ENCODE measurements at places on chromosomes 7 and 10.

- DNase-seq, result no peak
These were observed 270.3 kb downstream of the ELFN1 start for GRCh38 chr7:1940402-1940786.

DNA sequence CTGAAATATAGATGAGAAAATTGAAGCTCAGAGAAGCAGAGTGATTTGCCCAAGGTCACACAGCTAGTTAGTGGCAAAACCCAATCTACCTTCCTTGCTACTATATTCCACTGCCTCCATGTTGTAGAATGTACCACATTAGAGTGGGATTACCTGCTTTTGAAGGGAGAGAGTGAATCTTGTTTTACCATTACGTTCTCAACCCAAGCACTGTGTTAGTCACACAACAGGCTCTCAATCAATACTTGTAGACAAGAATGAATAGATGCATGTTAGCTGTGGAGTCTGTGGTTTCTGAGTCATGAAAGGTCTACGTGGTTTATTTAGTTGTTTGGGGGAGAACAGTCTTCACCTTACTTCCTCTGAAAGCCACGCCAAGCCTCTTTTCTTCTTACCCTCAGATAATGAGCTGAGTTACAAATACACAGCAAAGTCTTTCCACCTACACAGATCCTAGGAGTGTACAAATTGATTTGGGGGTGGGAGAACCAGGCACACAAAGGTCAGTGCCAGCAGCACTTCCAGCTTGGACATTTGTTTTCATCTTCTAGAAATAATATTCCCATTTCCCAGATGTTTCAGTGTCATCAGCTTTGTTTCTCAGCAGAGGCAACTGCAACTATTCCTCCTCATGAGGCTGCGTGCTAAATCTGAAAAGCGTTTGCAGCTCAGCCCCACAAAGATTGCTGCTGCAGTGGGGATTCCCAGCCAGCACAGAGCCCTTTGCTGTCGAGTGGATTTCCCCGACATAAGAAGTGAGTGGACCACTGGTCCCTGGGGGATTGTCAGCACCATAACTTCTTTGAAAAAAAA lies 71.5 kb upstream of the ADO start:
- DNase-seq, result no peak

GRCh38 chr10:71860243-71861029 lies 9.4 kb upstream of the PSAP start:
- DNase-seq, result peak; percentile 93

- DNase-seq, result no peak
These were observed 81.4 kb downstream of the NRBF2 start for GRCh38 chr10:63214571-63214970.

DNA sequence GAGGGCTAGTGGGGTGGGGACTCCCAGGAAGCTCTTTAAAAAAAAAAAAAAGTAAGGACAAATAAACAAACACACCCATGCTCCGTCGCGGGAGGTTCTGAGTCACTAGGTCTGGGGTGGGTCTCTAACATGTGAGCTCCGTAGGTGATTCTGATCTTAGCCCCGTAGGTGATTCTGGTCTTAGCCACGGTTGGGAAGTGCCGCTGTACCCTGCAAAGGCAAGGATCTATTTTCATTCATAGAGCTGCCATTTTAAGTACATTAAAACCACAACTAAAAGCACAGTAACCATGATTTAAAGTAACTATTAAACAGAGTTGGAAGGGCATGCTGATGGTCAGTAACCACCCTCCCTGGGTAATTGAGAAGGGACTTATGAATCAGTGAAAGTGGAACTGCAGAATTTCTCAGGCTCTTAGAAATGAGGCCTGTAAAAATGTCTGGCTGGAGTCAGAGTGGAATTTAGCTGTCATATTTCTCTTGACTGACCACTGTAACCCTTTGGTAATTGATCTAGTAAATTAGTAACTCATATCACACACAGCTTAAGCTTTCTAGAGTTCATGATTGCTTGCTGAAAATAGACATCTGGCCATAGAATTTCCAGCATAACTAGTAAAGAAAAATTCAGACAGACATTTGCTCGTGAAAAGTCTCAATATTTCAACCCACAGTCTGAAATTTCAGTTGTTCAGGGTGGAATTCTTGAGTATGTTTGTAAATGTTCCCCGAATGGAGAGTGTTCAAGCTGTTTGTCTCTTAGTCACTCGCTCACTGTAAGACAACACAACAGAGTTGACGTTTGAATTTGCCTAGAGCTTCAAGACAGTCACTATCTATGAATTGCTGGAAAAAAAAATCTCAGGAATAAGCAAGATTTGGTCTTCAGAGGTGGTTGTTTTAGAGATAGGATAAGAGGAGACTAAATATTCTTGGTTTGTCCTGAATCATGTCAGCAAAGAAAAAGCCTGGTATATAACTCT lies 34.2 kb upstream of the TCF7L2 start:
- DNase-seq, result peak; percentile 55

DNA sequence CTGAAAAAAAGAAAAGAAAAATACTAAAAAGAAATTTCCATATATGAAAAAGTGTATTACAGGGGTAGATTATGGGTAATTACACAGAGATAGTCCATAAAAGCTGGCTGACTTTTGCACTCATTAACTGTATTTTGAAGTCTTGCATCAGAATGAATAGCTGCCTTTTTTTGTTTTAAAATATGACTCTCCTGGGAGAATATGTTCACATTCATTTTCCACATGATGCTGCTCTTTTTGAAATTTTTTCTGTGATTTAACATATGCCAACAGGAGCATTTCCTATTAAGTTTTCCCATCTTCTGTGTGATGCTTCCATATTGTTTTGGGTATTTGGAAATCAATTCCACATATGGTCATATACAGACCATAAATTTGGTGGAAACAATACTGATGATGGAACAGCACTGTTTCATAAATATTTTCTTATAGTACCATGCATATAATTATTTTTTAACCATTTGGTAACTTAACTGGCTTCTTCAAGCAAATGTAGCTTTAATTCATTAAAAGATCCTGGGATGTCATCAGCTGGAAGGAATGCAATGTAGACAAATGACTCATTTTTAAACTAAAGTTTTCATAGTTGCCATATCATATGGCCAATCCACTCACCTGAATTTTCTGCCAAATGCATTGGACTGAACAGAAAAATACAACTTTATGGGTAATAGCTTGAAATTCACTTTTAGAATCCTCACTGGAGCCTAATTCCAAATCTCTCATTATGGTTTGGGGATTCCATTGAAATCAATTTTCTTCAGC lies 313.9 kb upstream of the GLI3 start:
- DNase-seq, result no peak

DNA sequence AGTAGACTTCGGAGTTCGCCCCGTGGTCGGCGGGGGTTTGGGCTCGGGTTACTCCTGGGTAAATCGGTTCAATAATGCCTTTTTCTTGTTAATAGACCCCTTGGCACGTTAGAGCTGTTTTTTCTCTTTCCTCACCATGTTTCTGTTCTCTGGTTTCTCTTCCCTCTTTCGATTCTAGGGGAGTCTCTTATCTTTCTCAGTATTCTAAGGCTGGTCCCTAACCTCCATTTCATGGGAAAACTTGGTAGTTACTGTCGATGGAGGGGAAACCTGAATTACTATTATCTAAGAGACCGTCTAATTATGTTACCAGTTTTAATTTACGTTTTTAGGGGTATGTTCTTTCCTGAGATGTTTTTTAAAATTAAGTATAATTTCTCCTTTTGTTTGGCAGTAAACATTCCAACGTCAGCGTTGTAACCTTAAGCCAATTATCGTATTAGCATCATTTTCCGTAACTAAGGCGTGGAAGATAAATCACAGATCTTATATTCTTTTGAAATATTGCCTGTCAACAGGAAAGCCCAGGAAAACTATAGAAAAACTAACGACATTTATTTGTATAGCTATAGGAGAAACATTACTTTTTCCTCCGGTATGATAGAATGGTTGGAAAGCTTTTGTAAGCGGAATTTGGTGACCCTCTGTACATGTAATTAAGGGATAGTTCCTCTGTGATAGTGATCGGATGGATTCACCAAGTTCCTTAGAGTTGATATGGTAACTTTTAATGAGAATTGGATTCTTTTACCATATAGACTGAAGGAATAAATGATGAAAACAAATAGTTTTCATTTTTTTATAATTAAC lies 847 bp downstream of the BTAF1 start:
- no peak for DNase-seq

- DNase-seq, result no peak
These were observed 18.0 kb upstream of the MRLN start for GRCh38 chr10:59771162-59771807.

- no peak for DNase-seq
These were observed 131.1 kb downstream of the PDE1C start for GRCh38 chr7:31939076-31939475.

- DNase-seq, result no peak
These were observed 155.9 kb upstream of the EGR2 start for GRCh38 chr10:62972103-62972502.

DNA sequence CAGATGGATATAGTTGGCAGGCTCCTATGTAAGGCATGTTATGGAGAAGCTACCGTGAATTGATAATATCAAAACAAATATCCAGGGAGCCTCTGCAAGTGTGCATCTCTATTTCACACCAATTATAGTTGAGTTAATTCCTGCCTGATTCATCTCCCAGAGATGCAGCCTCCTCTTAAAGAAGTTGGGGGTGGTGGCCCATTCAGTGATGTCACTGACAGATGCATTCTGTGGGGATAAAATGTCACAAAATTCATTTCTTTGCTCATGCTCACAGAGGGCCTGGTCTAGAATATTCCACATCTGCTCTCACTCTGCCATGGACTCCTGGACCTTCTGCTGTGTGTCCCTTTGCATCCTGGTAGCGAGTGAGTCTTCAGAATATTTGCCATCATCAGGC lies 189.1 kb upstream of the PRSS1 start:
- no peak for DNase-seq

DNA sequence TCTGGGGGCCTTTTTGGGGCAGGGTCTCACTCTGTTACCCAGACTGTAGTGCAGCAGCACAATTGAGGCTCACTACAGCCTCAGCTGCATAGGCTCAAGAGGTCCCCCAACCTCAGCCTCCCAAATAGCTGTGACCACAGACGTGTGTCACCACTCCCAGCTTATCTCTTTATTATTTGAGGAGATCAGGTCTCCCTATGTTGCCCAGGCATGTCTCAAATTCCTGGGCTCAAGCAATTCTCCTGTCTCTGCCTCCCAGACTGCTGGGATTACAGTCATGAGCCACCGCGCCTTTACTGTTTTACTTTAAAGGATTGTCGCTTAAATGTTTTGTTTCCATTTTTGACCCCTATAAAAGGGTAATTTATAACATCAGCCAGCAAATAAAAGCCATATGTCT lies 502.6 kb upstream of the AUTS2 start:
- no peak for DNase-seq

GRCh38 chr7:5222841-5223411 lies 32.9 kb downstream of the WIPI2 start:
- DNase-seq, result peak; percentile 82

DNA sequence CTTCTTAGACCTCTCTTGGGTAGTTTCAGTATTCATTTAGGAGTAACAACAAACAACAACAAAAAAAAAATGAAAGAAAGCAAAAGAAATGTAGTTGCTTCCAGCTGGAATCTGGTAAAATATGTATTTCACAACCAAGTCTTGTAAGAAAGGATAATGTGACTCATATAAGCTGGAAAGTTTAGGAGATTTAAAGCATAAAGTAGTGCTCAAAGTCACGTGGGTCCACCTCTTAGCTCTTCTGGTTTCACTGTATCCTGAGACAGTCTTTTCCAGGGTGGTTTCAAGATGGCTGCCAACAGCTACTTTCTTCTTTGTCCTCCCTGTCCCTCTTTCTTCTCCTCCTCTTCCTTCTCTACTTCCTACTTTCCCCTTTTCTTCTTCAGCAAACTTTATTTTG lies 69.5 kb upstream of the CDK13 start:
- no peak for DNase-seq

GRCh38 chr10:59563531-59563930 lies 146.1 kb downstream of the SLC16A9 start:
- DNase-seq, result no peak

DNA sequence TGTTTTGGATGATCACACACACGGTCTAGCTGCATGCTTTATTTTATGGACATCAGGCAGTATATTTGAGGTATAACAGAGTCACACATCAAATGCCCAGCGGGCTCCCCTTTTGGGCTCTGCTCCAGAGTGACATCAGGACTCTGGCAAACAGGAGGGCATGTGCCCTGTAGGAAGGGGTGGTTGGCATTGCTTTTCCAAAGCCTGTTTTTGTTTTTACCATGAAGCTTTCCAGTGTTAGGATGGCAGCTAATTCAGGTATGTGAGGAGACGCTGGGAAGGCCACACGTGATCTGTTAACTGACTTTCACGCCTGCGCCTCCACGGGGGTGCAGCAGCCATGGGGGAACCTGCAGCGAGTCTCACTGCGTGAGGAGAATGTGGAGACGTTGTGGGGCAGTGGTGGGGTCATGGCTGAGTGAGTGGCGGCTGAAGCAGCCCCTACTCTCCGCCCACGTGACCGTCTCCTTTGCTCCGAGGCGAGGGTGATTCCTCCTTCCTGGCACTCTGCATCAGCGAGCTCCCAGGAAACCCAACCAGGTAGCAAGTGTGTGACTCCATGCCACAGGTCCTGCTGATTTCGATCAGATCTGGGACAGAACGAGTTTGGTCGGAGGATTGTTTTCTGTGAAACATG lies 117.7 kb downstream of the ANKRD61 start:
- no peak for DNase-seq

GRCh38 chr7:41911792-41912191 lies 208.9 kb upstream of the INHBA start:
- no peak for DNase-seq

All from ELF-1 (cell line).